Diencephalon (tissue), 1 donor: ENCODE measurements at places on chromosomes 12 and 14. TPM values are rescaled to one million over a fixed set of nuclear protein-coding genes. Genes with fewer than 3 reads are reported as not detected.

The GMPR2 gene
- 48.9 TPM for total RNA-seq

The DLGAP5 gene
- total RNA-seq: 8.8 TPM

The BATF gene
- 1.6 TPM for total RNA-seq

The NRXN3 gene
- 107 TPM for total RNA-seq

The CLEC4A gene
- 1.4 TPM for total RNA-seq

The PLD4 gene
- total RNA-seq: 9.0 TPM

The INSM2 gene
- total RNA-seq: 2.3 TPM

The KRT1 gene
- 0.46 TPM for total RNA-seq

The OTX2 gene
- 17.1 TPM for total RNA-seq

The SLC2A14 gene
- total RNA-seq: 0.23 TPM

The HSPA2 gene
- total RNA-seq: 27.2 TPM

The KRT6C gene
- total RNA-seq: not detected

The PSMA6 gene
- 163 TPM for total RNA-seq

The CNTN1 gene
- total RNA-seq: 654 TPM

The KLRD1 gene
- total RNA-seq: under 0.01 TPM

The AKAP5 gene
- total RNA-seq: 44.5 TPM

The NANOG gene
- total RNA-seq: not detected

The PRH1 gene
- total RNA-seq: 63.4 TPM

The GNG2 gene
- 424 TPM for total RNA-seq

The MSRB3 gene
- 5.3 TPM for total RNA-seq

The DBX2 gene
- total RNA-seq: 6.9 TPM

The BHLHE41 gene
- total RNA-seq: 5.5 TPM

The ANKRD33 gene
- not detected for total RNA-seq

The HOXC9 gene
- total RNA-seq: not detected

The HOXC4 gene
- not detected for total RNA-seq

The ACSM4 gene
- total RNA-seq: not detected

The TGFB3 gene
- total RNA-seq: 12.9 TPM

The ETV6 gene
- total RNA-seq: 4.4 TPM

The TMEM119 gene
- total RNA-seq: 2.8 TPM

The IGFBP6 gene
- total RNA-seq: 12.7 TPM

The RPL41 gene
- total RNA-seq: 1,096 TPM

The CEP290 gene
- total RNA-seq: 58.1 TPM

The SLC8A3 gene
- 70.4 TPM for total RNA-seq
